Activated CD4-positive, alpha-beta T cell treated with anti-CD3 and anti-CD28 coated beads, Interleukin-2, amount 50 U/mL, for 24 hours (primary cell): ENCODE measurements at places on chromosomes 2 and 18.

- DNase-seq: no peak
These were observed 63.2 kb downstream of the MOGAT1 start for GRCh38 chr2:222734703-222735014.

DNA sequence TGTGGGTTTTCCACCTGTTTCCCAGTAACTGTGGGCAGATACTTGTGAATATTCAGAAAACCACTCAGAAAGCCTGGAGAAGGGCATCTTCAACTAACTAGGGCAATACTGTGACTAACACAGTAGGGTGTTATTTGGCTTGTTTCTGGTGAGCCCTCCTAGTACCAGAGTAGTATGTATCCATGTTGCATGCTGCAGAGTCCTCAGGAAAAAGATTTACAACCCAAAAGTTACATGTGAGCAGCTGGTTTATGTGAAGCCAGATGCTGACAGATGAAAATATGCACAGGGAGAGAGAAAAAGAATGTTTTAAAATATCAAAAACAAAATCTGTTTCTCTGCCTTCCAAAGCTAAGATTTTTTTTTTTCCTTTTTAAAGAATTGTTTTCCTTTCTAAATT, 333.2 kb upstream of the UBE2E3 start:
- no peak for DNase-seq

DNA sequence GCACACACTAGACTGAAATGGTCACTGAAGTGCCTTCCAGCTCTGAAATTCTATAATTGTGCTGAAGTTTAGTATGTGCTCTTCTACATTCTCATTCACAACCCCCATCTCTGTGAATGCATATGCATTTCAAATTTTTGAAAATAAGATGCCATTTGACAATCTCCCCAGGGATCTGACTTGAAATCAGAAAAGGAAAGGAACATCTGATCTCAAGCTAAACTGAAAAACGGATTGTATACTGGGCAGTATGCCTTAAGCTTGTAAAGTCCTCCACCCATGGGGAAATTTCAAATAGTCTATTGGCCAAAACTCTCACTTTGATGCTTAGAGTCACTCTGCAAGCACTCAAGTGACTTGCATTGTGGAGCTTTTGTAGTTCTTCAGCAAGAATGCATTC, 22.9 kb downstream of the FAP start:
- DNase-seq: no peak

DNA sequence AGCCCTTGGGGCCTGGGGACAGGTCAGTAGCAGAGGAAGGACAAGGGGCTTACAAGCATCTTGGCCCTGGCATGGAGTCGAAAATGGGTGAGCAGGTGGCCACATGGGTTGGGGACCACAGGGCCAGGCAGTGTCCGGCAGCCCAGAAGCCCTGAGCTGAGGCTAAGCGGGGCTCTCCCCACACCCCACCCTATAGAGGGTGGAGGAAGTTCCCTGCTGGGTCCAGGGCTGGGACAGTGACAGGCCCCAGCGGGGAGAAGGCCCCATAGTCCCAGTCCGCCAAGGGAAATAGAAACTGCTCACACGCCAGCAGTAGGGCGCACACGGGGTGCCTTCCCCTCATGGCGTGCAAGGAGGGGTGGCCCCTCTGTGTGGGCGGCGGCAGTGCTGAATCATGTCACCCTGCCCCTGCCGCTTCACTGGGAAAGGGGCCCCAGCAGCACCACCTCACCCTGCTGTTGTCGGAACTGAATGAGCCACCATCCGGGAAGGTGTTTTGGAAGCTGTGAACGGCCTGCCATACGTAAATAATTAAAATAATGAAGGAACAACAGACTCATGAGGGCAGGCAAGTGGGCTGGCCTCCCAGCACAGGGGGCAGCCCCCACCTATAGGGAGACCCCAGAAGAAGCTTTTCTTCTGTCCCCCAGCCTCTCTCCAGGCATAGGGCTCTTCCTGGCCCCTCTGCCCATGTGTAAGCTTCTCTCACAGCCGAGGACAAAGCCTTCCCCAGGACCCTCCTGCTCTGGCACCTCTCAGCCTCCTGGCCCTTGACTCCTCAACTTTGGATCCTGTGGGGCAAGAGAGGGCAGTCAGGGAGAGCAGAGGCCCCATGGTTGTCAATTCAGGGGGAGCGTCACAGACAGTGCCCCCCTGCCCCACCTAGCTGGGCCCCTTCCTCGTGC, 12.7 kb upstream of the DUSP2 start:
- DNase-seq: peak; percentile 88

GRCh38 chr18:72986103-72986502, 118.3 kb upstream of the NETO1 start:
- no peak for DNase-seq

- DNase-seq: no peak
These were observed 160.2 kb downstream of the TAF4B start for GRCh38 chr18:26386441-26386840.
